M059J (cell line): ENCODE measurements at places on chromosomes 12 and 14.

DNA sequence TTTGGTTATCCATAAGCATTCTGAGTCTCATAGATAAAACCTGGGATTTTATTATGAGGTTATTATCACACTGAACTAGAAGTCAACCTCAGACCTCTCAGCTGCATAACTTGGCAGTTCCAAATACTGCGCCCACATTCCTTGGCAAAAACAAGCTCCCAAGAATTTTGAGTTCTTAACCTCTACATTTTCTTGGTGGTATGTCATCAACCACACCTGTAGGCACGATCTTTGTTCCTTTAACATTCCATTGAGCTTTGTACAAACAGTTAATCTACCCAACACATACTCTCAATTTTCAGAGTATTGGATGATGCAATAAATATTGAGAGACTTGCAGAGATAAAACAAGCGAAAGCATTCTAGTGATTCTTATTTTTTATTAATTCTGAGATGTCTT lies 371.8 kb upstream of the PRICKLE1 start:
- peak; percentile 96 for DNase-seq

DNA sequence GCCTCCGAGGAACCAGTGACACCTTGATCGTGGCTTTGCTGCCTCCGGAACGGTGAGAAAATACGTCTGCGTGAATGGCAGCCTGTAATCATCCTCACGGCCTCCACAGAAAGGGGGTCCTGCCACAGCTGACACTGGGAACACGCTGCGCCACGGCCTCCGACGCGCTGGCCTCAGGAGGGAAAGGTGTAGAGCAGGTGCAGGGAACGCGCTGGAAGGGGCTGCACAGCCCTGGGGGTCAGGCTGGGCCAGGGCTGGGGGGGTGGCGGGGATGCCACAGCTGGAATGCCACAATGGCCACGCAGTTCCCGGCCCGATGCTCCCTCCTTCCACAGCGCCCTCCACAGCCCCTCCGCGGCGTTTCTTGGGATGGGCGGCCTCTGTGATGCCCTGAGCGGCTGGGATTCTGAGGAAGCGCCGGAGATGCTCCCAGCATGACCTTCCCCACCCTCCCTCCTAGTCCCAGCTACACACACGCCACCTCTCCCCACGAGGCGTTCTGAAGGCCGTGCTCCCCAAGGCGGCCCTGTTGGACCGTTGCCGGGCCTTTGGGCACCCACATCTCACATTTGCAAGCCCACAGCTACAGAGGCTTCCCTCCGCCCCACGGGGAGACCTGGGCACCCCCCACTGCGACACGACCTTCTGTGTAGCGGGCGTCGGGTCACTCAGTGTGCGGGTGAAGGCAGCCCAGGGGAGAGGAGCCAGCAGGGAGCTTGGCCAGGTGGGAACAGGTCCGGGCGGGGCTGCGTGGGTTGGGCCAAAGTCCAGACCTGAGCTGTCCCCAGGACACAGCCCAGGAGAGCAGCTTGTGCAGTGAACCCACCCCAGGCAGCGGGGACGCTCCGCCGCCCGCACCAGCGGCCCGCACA lies 31.8 kb upstream of the GALNT9 start:
- DNase-seq = no peak

GRCh38 chr12:62466018-62466593 lies 520 bp upstream of the MON2 start:
- DNase-seq = peak; percentile 49

DNA sequence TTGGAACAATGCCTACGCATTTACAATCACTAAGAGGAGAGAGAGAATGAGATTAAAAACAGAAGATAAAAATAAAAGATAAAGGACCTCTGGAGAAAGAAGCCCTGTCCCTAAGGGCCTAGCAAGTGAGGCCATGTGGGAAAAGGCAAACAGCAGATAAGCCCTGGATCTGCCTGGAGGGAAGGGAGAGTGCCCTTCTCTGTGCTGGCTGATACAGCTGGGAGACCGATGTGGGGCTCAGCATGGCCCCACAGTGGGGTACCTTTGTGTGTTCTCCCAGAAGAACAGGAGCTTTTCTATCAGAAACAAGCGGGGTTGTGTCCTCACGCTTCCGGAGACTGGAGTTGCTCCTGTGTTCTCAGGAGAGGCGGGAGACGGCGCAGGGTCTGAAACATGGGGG lies 59.9 kb downstream of the TMCC3 start:
- DNase-seq = no peak

DNA sequence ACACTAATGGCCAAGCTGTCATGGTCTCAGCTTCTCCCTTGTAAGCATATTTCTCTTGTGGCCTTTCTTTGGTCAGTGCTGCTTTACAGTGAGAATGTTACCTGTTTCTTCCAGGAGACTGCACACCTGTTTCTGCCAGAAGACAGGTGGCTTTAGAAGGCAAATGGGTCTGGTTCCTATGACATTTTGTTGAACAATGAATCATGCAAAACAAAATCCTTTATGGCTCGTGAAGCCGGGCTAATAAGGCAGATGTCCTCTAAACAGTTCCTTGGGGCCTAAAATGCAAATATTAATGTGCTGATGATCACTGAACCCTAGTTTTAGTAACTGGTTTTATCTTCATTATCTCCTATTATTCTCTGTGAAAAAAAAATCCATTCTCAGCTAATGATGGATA lies 927.6 kb downstream of the GALC start:
- DNase-seq = no peak
